ENCODE measurements at places on chromosomes 3 and 15.

GRCh38 chr3:139117136-139117675 lies 72.5 kb upstream of the PRR23C start:
- no peak for DNase-seq

DNA sequence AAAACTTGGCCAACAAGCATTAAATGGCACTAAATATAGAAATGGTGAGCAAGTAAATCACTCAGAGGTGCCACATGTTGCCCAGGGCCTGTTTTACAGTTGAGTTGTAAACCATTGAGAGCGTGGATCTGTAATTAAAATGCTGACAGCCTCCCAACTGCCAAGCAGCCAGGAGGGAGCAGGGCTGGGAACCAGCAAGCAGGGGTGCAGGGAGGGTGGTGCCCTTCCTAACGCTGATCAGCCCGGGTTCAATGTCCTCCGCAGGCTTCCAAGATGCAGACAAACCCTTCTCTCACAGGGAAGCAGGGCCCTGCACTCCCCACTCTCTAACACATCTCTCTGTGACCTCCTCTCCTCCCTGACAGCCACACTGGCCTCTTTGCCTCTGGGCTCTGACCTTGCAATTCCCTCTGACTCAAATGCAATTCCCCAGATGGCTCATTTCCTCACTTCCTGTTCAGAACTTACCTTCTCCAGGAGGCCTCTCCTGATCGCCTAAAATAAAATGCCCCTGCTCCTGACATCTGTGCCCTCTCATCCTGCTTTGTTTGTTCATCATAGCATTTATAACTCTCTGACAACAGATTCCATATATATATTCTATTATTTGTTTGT lies 40.0 kb downstream of the WNT7A start:
- no peak for DNase-seq

GRCh38 chr15:70777170-70777926 lies 14.0 kb upstream of the UACA start:
- DNase-seq, result no peak

GRCh38 chr3:139533781-139534454 lies 5.6 kb downstream of the RBP1 start:
- no peak for DNase-seq

DNA sequence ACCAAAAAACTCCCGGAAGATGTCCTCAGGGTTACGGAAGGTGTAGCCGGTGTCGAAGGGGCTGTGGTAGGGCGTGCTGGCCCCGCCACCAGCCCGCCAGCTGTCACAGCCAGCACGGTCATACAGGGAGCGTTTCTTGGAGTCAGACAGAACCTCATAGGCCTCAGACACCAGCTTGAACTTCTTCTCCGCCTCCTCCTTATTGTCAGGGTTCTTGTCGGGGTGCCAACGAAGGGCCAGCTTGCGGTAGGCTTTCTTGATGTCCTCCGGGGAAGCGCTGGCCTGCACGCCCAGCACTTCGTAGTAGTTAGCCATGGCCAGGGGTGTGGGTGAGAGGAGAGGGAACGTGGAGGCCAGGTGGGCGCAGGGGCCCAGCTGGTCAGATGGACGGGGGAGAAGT lies 3.8 kb downstream of the DNAJB8 start:
- DNase-seq, result no peak

DNA sequence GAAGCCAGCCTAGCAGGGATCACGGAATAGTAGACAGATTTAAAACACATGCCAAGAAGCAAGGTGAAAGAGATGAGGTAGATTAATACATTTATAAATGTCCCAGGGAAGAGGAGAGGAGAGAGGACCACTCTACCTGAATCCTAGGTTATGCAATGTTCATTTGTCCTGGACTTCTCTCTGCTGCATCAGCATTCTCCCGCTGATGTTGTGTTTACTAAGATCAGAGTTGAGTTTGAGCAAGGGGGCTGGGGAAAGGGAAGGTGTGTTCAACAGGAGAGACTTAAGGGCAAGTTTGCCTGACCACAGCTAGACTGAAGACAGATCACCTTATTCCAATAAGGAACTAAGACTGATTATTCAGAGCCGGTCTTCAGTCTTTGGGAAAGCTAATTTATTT lies 1.1 kb upstream of the KPNA1 start:
- no peak for DNase-seq

- no peak for DNase-seq
Observed at GRCh38 chr3:177934001-177934891, 602.0 kb upstream of the KCNMB2 start.

DNA sequence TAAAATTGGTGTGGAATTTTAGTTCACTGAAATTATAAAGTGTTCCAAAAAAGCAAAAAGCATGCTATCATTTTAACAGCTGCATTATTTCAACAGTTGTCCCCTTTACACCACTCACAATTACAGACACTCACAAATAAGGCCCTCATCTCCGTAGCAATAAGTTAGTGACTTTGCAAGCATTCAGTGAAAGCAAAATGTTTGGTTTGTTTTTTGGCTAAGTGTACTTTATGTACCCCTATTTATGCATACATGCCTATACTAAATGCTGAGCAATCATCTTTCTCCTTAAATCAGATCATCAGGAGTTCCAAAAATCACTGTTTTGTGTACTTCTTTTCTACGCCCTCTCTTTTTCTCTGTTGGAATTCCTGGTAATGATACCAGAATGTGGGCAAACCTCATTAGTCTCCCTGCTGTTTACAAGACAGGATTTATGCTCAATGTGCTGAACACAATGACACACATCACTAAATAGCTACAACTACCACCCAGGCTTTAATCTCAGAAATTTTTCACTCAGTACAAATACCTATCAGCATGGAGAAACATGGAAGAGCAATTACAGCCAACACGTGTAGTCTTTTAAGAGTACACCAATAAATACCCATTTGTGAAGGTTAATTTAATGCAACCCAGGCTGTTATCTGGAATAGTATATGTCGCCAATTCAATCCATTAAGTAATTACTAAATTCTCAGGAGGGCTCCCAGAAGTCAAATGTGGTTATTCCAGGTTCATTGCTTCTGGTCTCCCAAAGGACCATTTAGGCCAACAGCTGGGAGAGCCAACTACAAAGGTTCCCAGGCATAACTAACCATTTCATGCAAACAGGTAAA lies 12.0 kb downstream of the ALDH1A2 start:
- no peak for DNase-seq

- DNase-seq, result no peak
Observed at GRCh38 chr3:143311096-143311495, 191.5 kb downstream of the CHST2 start.

DNA sequence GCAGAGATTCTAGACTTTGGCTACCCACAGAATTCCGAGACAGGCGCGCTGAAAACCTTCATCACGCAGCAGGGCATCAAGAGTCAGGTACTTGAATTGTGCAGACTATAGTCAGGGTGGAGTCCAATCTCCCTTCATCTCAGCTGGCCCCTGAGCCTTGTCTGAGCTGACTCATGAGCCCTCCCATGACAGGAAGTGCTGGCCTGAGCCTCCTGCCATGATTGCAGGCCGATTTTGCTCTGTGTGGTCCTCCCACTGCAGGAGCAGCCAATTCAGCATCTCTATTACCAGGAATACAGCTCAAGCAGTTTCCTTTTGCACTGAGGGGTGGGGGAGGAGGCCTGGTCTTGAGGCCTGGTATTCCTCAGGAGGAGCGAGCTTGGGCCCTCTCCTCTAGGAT lies 5.5 kb downstream of the AP2M1 start:
- DNase-seq, result no peak

- DNase-seq, result no peak
Observed at GRCh38 chr3:5005367-5005766, 26.1 kb downstream of the BHLHE40 start.

DNA sequence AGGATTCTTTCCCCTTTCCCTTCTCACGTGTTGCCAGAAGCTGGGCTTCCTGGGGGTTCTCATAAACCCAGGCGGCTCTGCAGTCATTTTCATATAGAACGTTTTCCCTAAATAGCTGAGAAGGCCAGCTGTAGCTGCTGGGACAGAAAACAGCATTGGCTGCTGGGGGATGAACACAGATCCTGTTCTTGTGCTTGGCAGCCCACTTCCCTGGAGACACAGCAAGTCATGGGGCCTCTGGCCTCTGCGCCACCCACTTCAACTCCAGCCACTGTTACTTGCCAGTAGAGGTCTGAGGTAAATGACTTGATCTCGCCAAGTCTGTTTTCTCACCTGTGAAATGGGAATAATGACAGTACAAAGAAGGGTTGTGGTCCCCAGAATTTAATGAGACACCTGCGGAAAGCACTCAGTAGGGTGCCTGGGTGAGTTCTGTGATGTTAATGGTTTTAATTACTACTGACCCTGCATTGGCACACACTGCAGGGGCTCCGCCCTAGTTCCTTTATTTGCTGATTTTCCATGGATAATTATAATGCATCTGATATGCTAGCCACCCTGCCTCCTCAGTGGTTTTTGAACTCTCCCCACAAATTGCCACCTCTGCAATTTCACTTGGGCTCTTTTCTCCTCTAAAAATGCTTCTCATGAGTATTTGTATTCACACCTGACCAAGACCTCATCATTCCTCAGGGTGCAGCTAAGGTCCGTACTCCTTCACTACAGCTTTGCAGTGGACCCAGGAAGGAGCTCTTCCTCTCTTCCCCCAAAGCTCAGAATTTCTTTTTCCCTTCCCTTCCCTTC lies 274.7 kb downstream of the RPLP1 start:
- no peak for DNase-seq

DNA sequence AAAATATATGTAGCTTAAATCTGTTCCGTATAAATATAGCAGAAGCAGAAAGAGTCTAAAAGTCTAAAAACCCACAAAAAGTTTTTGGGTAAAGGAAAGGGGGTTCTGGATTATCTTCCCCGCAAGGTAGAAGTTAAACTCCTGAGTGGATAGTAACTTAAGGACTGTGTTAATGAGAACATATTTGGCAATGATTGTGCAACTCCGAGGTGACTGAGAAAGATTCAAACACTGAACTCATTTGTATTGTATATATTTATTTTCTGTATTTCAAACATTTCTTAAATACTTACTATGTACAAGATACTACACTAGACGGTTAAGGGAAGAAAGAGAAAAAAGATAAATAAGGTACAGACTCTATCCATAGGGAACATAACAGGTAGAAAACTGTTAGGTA lies 72.7 kb upstream of the PPIB start:
- no peak for DNase-seq

DNA sequence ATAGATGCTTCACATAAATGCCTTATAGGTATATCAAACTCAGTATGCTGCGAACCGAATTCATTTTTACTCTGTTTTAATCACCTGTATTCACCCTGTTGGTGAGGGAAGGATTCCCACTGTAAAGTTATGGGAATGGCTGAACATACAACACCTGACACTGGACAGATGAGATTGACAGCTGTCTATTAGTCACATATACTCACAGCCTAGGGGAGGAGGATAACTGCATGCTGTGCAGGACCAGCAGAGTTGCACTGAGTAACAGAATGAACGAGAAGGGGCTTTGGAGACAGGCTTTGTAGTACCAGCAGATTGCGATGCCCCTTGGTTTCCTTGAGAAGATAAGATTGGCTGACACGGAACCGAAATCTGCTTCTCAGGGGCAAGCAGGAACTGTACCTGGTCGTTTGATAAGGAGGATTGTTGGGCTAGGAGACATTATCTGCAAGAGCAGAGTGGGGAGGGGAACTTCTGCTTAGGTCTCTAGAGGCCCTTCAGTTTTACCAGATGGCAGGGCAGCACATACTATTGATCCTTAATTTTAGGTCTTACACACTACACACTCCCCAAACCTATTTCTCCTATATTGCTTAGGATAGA lies 43.5 kb upstream of the SLC22A13 start:
- no peak for DNase-seq

- DNase-seq, result no peak
Observed at GRCh38 chr3:178421069-178421468, 115.2 kb upstream of the KCNMB2 start.

DNA sequence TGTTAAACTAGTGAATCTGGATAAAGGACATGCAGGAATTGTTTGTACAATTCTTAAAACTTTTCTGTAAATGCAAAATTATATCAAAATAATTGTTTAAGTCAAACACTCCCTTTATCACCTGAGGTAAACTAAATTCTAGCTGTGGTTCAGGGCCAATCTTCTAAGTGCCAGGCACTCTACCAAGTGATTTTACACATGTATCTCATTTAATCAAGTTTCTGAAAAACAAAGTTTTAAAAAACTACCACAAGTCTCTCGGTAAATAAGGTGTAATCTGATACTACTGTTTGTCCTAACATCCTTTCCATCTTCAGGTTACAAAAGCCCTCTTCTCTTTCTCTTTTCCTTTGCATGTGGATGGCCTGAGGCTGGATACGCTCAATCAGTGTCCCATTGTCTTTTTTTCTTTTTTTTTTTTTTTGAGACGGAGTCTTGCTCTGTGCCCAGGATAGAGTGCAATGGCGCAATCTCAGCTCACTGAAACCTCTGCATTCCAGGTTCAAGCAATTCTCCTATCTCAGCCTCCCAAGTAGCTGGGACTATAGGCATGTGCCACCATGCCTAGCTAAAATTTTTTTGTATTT lies 19.3 kb downstream of the IFT80 start:
- DNase-seq, result no peak

DNA sequence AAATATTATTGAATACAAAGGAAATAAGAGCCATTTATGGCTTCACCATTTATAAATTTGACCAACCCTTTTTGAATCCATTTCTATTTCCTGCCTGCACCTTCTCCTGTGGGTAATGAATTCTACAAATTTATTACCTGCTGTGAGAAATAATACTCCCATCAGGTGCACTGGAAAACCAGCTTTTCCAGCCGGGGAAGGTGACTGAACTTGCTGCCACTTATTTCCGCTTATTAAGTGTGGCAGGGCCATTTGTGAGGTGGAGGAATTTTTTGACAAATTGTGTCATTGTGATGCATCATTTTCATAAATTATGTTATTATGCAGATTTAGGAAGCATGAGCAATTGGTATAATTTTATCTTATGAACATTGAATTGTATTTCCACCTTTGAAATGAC lies 151.1 kb downstream of the SQOR start:
- DNase-seq, result no peak

- no peak for DNase-seq
Observed at GRCh38 chr3:125435231-125435630, 60.1 kb upstream of the ZNF148 start.

DNA sequence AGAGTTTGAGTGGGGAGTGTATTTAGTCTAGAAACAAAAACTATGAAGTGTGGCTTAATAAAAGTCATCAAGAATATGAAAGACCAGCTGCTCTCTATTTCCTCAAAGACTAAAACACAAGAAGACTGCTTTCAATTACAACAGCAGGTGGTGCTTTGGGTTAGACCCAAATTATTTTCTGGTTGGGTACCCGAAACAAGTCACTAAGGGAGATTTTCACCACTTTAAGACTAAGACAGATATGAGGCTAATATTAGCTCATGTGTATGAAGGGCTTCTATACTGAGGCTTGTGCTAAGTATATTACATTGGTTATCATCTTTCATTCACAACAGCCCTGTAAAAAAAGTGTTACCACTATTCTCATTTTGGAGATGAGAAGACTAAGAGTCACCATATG lies 43.1 kb downstream of the COL8A1 start:
- no peak for DNase-seq

GRCh38 chr3:4355401-4356219 lies 52.4 kb downstream of the SETMAR start:
- DNase-seq, result no peak

GRCh38 chr3:2993736-2994135 lies 116.4 kb downstream of the IL5RA start:
- no peak for DNase-seq

- DNase-seq, result no peak
Observed at GRCh38 chr3:101946906-101947305, 97.6 kb downstream of the NFKBIZ start.

- no peak for DNase-seq
Observed at GRCh38 chr3:193396451-193397244, 18.1 kb upstream of the ATP13A5 start.

GRCh38 chr3:53820084-53820483 lies 26.1 kb downstream of the CHDH start:
- no peak for DNase-seq
